Naive thymus-derived CD4-positive, alpha-beta T cell (primary cell): ENCODE measurements at places on chromosomes 13 and 19. TPM values are rescaled to one million over a fixed set of nuclear protein-coding genes. Genes with fewer than 3 reads are reported as not detected.

CRB3 gene
- total RNA-seq = 4.9 TPM

ERICH6B gene
- not detected for total RNA-seq

FGF9 gene
- total RNA-seq = 0.13 and 0.19 TPM in 2 replicates

OBI1 gene
- 17.0 and 17.7 TPM in 2 replicates for total RNA-seq

ZNF440 gene
- total RNA-seq = 10.4 TPM

LILRB3 gene
- total RNA-seq = 1.8 and 2.1 TPM in 2 replicates

KCTD4 gene
- not detected for total RNA-seq

MCOLN1 gene
- total RNA-seq = 13.8 TPM

CLEC4G gene
- not detected for total RNA-seq

NMRK2 gene
- not detected in 2 replicates for total RNA-seq

LRRC63 gene
- total RNA-seq = 0.78 TPM

ZC3H4 gene
- 73.0 TPM for total RNA-seq

DAPK3 gene
- total RNA-seq = 38.3 TPM

AMER2 gene
- total RNA-seq = not detected

ICAM4 gene
- 3.7 TPM for total RNA-seq

CDC42EP5 gene
- not detected for total RNA-seq

SHISA7 gene
- not detected for total RNA-seq

TRAPPC6A gene
- 61.9 and 72.4 TPM in 2 replicates for total RNA-seq

WASF3 gene
- 0.08 TPM for total RNA-seq

SNRNP70 gene
- 243 and 256 TPM in 2 replicates for total RNA-seq

FCAR gene
- not detected for total RNA-seq

DNAAF3 gene
- total RNA-seq = not detected in 2 replicates

URAD gene
- total RNA-seq = not detected

LYL1 gene
- 22.6 TPM for total RNA-seq

RB1 gene
- total RNA-seq = 18.0 TPM

ZNF441 gene
- 3.9 TPM for total RNA-seq

GGACT gene
- 8.7 TPM for total RNA-seq

CGB8 gene
- total RNA-seq = not detected

IL4I1 gene
- 1.7 TPM for total RNA-seq

ITGBL1 gene
- total RNA-seq = not detected
